Hypothalamus (tissue), 51 donors: ENCODE measurements at places on chromosomes 4 and X.

DNA sequence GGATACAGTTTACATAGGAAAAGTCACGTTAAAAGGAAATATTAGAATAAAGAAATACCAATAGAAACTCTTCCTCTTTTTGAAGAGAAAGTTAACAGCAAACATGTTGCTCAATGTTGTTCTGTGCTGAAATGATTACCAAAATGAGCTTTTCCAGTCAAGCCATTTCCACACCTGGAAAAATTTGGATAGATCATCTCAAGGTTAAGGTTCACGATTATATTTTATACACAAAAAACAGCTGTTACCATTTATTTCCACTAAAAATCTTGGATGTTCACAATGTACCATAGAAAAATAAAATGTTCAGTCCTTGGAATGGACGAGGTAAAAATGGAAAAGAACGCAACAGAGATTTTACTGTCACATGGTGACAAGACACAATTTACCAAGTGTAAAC is 218.7 kb downstream of the SCFD2 start:
- DNase-seq: no peak

GRCh38 chr4:38782452-38783108 is at the start of gene TLR10:
Gene TLR10 (minus strand): TSS chr4:38782990. CDS start chr4:38775590, 7,400 bp downstream.
- peak; percentile 23 for DNase-seq

DNA sequence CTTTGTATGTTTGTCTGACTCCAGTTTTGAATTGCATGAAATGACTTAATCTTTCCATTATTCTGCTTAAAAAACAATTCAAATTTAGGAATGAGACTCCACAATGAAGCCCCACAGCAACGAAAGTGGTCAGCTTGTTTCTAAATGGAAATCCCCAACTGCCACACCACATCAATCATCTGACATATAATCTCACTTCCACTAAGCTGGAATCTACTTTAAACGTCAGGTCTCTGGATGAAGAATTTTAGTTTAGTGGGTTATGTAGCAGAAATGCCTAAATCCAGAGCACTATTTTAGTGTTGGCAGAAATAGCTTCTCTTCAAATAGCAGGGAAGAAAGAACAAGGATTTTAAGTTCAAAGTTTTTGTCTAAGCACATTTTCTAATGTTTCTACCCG is 1.7 kb upstream of the BMP2K start:
- DNase-seq: no peak

DNA sequence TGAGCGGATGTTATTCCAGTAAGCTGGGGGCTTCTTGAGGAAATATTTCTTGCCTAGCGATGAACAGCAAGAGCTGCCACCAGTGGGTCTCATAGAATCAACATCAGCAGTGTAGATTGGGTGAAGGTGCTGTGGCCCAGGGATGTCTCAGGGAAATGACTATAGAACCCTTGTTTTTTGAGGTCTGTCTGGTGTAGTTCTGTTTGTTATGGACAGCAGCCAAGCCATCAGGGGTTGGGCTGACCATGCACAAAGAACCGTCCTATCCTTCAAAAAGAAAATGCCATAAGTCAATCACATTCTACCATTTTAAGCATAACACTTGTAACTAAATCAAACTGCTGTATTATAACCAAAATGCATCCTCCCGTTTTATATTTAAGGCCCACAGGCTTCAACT is 17.3 kb upstream of the C1GALT1C1 start:
- no peak for DNase-seq

GRCh38 chr4:152896811-152897210 is 39.3 kb upstream of the FHDC1 start:
- no peak for DNase-seq

- no peak for DNase-seq
These were observed 158.1 kb downstream of the FHIP1A start for GRCh38 chr4:151567056-151567455.

- DNase-seq: no peak
These were observed 35.1 kb downstream of the GAB3 start for GRCh38 chrX:154715825-154716224.

DNA sequence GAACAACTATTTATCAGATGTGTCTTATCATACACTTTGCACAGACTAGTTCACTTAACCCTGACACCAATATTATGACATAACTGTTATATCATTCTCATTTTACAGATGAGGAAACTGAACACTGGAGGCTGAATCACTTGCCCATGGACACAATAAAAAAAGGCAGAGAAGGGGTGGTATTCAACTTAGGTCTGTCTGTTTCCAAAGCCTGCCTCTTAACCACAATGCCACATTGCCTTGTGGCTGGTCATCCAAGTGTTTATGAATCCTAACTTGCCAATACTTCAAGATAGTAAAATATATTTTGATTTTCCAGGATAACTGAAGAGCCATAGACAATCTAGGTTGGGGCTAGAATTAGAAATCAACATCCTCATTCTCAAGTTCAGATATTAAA is 327.8 kb downstream of the NR3C2 start:
- DNase-seq: no peak

- DNase-seq: no peak
These were observed 133.4 kb upstream of the MSX1 start for GRCh38 chr4:4726051-4726450.

GRCh38 chrX:129945131-129945530 is 37.3 kb upstream of the BCORL1 start:
- no peak for DNase-seq

GRCh38 chr4:38949411-38950051 is 81.9 kb downstream of the FAM114A1 start:
- DNase-seq: no peak

DNA sequence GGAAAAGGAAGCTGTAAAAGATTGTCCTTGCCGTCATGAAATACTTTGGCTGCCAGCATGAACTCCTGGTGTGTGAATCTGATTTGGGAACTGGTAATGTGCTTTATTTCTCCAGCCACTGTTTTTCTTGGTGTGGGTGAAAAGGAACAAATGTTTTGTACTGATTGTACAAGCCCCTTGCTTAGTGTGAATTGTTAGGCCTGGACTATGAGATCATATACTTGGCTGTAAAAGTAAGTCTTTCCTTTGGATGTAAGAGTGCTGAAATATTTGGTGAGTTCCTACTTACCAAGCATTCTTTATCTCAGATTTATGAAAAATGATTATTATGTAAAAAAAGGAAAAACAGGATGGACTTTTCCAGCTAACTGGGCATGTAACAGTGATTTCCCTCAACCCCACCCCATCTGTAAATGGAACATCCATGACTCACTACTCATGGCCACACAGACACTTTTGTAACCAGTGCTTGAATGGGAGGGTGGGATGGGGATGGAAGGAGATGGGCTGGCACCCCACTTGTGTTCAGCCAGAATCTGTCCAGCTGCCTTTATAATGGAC is 6.3 kb downstream of the FNIP2 start:
- no peak for DNase-seq

GRCh38 chr4:155599085-155599484 is 67.6 kb upstream of the GUCY1A1 start:
- DNase-seq: no peak

DNA sequence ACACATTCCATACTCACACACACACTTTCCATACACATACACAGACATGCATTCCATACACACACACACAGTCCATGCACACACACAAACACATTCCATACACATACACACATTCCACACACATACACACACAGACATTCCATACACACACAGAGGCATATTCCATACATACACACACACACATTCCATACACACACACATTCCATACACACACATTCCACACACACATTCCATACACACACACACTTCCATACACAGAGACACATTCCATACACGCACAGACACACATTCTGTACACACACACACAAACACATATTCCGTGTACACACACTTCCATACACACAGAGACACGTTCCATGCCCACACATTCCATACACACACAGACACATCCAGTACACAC is 14.8 kb downstream of the LINC00632 start:
- DNase-seq: no peak

DNA sequence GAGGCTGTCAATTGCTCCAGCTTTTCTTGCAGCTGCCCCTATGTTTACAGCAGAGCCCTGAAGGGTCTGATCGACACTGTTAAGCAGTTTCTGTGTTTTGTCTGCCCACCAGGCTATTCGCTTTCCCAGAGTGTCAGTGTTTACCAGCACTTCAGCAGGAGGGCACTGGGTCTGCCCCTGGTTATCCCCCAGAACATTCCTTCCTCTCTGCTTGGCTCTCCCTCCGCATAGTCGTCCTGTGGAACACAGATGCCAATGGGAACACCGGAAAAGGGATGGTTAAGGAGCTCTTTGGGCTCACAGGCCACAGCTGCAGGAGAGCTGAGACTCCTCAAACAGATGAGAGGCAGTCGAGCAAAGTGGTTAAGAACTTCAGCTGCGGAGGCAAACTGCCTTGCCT is 71.3 kb upstream of the FBXW7 start:
- no peak for DNase-seq

DNA sequence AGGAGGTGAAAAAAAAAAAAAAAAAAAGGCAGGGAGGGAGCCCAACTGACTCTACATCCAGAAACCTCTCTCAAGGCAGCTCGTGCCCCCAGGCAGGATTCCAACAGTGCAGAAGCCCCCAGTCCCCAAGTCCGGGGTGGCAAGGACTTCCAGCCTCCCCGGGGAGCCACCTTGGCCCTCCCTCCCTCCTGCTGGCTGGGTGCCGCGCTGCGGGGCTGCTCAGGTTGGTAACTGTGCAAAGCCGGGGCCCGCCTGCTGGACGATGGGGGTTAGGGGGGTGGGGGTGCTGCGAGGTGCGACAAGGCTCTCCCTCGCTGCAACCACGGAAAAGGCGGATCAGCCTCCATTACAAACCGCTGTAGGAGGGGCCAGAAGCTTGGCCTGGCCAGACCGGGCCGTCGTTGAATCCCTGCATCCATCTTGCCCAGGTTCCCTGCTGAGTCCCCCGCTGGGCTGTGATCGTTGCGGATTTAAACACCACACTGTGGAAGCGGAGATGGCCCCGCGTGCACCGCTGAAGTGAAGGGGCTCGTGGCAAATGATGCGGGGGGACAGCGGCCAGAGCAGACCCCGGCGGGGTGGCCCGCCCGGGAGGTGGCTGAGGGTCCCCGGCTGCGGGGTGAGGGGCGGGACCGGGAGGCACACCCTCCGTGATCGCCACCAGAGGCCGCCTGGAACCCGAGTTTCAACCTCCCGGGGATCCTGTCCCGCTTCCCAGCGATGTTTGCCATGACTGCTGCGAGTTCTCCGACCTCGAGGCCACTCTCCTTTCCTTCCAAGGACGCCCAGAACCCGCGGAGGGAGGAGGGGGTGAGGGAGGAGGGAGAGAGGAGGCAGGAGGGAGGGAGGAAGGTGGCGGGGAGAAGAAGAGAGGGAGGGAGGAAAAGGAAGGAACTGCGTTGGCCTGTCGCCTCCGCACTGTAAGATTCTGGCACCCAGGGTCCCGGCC is 58.0 kb upstream of the DDX3X start:
- DNase-seq: peak; percentile 18

DNA sequence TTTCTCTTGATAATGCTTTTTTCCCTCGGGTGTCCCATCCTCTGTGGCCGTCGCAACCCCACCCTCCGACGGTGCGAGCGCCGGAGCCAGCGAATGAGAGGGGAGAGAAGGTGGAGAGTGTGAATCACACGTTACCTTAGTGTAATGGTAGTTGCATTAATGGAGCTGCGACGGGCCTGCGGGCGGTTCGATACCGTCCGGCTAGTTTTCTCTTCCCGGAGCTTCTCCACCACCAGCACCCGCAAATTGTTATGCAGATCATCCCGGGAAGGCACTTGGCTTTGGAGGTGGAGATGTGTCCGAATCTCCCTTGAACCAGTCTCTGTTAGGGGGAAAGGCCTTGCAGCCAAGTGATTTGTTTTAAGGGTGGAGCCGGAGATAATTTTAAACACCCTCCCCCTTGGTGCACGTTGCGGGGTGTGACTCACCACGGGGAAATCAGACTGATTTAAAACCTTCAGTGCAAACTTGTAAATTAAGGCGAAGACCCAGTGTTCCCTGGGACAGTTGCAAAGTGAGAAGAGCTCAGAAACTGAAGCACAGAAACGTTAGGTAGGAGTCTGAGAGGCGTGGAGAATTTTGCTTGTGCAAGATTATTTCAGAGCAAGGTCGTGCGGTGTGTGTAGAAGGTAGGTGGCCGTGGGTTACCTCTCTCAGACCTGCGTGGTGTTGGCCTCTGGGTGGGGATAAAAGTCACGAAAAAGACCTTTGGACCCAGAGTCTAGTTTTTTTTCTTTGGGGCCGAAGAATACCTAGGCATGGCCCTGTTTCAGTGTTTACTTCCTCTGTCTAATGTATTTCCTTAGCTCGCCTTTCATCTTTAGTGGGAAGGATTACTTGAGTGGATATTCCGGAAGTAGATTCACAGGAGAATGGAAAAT is 1.3 kb downstream of the AFF1 start:
- DNase-seq: peak; percentile 39

DNA sequence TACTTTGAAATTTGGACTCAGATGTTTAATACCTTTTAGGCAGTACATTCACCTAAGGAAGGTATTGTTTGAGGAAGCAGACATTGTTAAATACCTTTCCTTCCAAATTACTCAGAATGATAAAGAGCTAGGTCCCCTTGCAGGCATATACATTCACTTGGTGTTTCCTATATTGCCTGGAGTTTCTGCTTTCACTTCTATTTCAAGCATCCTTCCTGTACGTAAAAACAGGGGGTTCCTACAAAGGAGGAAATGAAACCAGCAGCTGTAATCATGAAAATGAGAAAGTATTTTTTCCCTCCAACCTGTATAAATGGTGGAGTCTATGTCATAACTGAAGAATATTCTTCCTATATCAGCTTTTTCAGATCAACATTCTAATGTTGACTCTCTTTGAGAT is 90.4 kb upstream of the RASGEF1B start:
- DNase-seq: no peak

DNA sequence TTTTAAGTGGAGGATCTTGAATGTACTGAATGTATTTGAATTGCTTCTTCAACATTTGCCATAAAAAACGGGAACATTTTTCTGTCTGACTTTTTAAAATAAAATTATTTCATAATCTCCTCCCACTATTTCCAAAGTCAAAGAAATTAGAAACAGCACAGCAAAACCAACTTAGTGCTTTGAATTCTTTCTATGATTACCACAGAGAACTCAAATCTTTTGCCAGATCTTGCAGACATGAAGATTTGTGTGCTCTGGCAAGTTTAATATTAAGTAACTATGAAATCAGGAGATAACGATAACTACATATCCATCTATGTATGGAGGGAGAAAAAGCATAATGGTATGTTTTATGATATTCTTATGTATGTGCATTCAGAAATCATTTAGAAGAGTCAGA is 982.2 kb downstream of the PCDH7 start:
- no peak for DNase-seq

DNA sequence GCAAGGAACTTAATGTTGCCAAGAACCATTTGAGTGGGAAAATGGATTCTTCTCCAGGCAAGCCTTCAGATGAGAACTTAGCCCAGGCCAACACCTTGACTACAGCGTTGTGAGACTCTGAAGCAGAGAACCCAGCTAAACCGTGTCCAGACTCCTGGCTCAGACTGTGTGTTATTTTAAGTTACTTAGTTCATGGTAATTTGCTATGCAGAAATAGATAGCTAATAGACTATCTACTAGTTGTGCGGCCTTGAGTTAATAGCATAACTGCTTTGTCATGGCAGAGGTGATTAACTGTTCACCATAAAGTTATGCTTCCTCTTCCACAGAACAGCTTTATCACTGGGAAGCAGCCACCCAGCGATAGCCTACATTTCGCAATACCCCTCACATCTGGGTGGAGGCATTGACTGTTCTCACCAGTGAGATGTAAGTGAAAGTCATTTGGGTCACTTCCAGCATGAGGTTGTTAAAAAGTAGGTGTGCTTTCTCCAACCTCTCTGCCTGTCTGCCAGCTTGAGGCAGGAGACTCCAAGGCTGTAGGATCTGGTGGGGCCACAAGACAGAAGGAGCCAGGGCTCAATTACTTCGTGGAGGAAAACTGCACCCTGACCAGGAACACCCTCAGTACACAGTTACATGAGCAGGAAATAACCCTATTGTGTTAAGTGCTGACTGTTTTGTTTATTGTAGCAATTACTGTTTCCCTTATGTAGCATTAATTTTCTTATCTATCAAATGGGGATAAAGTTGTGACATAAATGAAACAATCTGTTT is 94.2 kb downstream of the GPAT3 start:
- DNase-seq: no peak
